ENCODE measurements at places on chromosomes 2 and 18.
A peak's percentile ranks its signal among the peaks of the same experiment; 100 is the strongest.

DNA sequence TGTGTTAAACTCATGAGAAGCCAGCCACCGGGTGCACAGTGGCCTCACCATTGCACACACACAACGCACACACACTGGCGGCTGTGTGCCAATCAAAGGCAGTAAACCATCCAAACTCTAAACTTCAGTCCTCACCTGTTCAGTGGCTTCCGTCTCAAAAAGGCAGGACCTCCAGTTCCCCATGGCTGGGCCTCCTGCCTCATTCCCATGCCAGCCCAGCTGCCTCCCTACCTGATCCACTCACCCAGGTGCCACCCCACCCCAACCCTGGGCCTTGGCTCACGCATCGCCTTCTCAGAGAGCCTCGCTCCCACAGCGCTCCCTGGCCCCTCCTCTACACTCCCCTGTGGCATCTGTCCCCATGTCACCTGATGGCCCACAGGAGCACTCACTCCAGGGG is 190.9 kb downstream of the EIPR1 start:
- DNase-seq: no peak

- no peak for DNase-seq
Observed at GRCh38 chr2:85248773-85249509, 78.8 kb downstream of the TGOLN2 start.

GRCh38 chr2:78351208-78351607 is 674.3 kb upstream of the REG3G start:
- no peak for DNase-seq

DNA sequence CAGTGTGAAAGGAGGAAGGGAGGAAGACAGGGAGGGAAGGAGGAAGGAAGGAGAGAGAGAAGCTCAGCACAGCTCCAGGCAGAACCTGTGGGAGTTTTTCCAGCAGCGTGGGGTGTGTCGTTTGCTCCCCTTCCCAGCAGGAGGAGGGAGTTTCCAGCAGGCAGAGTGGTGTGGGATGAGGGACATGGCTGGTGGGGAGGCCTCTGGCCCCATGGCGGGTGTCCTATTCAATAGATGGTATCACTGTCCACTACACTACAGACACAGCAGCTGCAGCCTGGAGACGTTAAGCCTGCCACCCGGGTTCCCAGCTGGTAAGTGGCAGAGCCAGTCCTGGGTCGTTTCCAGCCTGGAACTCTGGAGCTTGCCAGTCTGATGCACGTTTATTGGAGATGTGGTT is 44.7 kb downstream of the GLI2 start:
- peak; percentile 33 for DNase-seq

DNA sequence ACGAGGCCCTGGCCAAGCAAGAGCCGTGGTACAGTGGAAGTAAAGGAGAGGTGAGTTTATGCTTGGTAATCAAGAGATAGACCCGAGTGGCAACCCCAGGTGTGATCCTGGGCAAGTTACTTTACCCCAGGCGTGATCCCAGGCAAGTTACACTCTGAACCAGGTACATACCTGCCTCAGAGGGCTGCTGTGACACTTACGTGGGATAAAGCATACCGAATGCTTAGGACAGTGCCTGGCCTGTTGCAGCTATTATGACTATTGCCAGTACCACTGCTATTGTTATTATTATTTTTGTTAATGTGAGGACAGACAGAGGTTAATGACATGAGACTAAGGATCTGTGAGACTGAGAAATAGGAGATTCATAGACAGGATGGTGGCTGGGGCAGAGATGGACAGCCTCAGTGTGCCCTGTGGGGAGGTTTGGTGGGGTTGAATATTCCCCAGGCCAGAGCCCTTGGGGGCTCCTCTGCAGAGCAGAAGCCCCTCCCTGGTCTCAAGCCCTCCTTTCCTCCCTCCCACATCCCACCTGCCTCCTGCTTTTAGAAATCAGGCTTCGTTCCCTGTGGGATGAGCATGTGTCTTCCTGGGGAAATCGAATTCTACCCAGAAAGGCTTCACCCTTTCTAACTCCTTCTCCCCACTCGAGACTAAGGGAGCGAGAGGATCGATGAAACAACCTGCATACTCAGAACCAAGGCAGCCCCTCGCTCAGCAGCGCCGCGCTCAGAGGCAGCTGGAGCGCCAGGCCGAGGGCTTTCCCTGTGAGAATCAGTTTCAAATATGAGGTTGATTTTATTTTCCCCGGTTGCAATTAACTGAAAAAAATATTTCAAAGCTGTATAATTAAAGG is 62.0 kb upstream of the SIX3 start:
- no peak for DNase-seq

DNA sequence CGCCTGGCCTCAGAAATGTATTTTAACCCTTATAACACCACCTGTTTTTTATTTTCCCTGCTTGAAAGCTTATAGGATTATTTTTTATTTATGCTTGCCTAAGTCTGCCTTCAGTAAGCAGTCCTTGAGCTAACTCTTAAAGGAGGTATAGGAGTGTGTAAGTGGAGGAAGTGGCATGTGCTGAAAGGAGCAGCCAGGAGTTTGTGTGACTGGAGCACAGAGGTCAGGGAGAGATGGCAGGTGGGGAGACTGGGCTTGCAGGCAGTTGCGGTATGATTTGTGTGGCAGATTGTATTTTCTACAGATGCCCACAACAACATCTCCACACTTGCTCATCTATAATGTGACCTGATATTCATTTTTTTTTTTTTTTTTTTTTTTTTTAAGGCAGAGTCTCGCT is 27.2 kb upstream of the PAIP2B start:
- no peak for DNase-seq

DNA sequence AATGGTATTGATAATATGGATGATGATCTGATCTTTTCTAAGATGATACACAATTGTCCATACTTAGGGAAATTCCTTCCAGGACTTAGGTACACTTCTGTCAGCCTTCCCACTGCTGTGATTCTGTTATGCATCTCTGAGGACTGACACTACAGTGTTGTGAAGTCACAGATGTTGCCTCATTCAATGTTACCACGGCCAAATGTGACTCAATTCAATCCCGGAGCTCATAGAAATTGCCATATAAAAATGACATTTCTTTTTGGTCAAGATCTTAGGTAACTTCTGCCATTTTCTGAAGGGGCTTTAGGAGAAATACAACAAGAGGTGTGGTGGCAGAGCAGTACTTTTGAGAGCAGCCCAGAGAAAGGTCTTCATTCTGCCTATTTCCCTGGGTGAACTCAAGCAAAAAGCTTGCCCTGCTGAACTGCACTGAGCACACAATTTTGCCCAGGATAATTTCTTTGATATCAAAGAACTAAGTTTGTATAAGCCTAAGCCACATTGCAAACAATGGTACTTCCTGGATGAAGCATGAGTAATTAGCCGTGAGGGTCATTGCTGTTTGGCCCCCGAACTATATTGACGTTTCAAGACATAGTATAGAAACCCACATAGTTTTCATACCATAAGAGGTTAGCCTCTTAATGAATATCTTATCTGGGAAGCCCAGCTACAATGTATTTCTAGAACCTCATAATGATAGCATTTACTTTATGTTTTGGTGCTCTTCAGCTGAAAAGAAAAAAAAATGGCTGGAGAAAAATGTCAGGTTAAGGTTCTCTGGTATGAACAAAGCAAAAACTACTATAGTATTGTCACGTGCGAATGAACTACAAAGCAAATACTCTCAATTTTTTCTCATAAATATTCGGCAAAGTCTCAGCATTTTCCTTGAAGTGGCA is 437.4 kb downstream of the MEIS1 start:
- DNase-seq: no peak

DNA sequence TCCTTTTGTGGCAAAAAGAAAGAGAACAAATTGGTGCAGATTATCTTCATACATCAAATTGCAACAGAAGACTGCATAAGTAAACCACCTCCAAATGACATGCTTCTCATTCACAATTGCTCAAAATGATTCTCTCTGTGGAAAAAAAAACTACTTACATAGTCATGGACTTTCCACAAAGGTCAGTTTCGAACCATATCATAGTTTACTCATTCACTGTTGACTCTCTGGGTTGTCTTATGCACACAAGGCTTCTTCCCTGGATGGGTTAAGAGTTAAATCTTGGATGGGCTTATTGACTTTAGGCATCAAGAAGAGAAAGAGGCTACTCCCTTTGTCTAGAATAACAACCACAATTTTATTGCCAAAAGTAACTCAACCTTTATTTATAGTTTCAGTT is 91.3 kb upstream of the RAB27B start:
- DNase-seq: no peak

DNA sequence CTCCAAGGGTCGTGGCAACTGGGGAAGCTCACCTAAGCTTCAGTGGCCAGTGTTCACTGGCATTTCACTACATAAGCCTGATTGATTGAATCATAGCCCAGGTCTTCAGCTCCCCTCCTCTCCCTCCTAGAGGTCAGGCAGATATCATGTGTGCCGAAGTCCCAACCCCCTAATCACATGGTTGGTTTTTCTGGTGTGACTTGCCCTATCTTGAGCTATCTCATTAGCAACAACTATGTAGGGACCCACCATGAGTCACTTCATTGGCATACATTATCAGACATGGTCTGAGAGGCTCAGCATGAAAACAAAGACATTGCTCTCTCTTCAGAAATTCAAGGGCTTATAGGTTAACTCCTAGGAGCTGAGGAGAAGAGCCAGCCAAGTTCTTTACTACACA is 76.8 kb downstream of the LYPD1 start:
- no peak for DNase-seq

DNA sequence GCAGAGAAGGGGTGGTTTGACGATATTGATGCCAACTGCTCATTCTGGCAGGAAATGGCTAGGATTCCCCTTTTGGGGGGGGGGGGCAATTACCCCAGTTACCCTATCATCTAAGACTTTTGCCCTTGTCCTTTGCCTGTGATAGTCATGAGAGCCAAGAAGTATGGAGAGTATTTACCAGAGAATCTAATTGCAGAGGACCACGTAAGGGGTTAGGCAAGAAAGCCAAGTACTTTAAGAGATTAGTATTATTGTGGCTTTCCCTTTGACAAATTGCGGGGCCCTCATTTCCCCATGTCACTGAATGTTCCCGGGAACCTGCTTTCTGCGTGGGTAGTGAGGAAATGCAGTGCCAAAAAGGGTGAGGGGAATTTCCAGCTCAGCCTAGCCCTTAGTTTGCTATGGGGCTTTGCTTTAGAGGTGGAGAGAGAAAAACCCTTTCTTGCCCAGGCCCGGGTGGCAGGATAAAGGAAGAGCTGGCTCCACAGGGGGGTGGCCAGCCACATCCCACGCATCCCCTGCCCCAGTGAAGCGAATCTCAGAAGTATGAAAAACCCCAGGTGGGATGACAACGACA is 1.5 kb downstream of the AQP4 start:
- DNase-seq: no peak

GRCh38 chr2:45729753-45730512 is 78.5 kb downstream of the PRKCE start:
- DNase-seq: no peak

DNA sequence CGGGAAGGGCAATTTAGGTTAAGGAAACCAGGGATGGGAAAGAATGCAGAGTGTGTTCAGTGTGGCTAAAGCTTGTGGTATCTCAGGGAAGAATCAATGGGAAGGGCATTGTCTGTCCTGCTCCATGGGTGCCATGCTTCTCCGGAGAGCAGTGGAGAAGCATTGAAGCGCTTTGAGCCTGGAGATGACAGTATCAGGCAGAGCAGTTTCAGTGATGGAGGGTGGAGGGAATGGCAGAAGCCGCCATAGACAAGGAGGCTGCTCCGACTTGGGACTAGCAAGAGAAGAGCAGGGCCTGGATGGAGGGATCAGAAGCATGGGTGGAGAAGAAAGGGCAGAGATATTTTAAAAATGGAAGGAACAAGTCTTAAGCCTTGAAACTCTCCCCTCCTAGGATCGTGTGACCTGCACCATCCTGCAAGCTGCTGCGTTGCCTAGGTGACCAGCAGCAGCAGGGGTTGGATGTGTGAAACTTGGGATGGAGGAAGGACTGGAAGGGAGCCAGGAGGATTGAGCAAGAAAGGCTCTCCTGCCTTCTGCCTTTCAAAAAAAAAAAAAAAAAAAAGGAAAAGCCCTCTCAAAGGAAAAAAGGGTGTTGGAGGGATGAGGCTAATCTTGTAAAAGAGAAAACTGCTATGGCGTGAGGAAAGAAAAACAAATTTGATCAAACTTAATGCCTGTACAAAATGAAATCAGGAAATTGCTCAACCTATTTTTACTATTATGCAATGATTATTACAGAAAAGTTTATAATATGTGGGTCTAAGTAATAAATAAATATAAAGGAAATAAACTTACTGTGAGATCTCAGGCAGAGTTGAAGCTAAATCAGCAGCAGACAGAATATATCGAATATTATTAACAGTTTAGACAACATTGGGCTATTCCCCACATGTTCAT is 493.8 kb upstream of the NRP2 start:
- DNase-seq: peak; percentile 73

DNA sequence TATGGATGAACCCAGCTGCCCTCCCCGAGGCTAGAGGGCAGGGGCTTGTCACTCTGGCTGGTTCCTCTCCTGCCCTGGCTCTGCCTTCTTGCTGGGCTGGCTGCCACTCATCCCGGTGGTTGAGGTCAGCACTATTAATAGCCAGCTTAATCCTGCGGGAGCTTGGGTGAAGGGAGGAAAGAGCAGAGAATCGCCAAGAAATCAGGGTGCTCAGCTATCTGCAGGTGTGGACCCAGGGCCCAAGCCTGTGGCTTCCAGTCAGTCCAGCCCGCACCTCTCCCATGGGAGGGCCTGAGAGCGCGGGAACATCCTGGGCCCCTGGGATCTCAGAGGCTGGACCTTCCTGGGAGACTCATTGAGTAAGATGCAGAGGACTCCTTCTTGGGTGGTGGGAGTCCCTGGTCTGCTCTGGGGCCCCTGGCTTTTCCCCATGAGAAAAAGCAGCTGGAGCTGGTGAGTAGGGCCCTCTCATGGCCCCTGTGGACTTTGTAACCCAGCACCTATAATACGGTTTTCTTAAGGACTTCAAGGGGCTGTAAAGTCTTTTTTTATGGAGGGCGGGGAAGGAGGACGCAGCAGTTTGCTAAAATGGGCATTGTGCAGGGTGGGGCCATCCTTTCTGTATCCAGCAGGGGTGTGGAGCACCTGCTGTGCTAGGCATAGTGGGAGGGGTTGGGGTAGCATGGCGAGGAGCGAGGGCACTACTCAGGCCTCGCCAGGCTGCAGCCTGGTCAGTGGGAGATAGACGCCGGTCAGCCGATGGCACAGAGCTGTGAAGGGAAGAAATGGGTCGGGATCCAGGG is 27.4 kb upstream of the CNNM3 start:
- DNase-seq: peak; percentile 65

DNA sequence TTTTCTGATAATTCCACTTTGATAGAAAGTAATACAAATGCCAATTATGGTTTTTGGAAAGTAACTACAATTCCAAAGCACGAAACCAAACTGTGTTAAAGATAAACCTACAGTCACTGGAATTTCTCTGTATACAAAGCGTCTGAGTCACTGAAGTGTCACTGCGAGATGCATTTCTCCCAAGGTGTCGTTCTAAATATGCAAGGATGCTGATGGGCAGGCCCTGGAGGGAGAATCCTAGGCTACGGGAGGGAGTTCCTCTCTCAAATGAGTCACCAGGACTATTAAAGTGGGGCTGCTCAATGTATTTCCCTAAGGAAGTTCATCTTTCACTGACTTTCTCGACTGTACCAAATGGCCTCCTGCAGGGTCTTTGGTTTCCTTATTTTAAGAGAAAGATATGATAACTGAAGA is 163.8 kb upstream of the STK17B start:
- DNase-seq: no peak

GRCh38 chr2:221517696-221518151 is 54.4 kb downstream of the EPHA4 start:
- no peak for DNase-seq

GRCh38 chr18:33923980-33924379 is 300.7 kb downstream of the NOL4 start:
- DNase-seq: no peak

All from Right ventricle myocardium inferior (tissue), 1 donor.